ENCODE measurements at places on chromosomes 4 and X.
A peak's percentile ranks its signal among the peaks of the same experiment; 100 is the strongest.

DNA sequence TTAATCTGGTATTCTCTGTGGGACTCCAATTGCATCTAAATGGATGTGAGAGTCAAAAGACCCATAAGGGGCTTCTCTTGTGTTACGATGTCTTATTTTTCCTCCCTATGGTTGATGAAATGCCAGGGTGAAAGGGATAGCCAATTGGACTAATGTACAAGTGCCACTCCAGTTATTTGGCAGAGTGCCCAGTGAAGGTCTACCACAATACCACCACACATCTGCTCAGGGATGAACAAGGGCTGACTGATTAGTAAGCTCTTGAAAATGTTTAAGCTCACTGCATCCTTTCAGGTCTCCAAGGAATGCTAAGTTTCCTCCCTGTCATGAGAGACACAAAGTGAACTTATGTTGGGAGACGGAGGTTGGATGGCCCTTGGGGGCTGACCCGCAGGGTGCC, 57.8 kb downstream of the HEPH start:
- no peaks in the 10 kb centered on the region for H3K4me1 ChIP-seq
- no peaks in the 10 kb centered on the region for H3K27me3 ChIP-seq
- H3K27ac ChIP-seq = no peak overlapping the region
- no peak overlapping the region for H3K4me3 ChIP-seq
- no peak for DNase-seq

GRCh38 chr4:77564231-77564630, 41.4 kb upstream of the CXCL13 start:
- DNase-seq = peak; percentile 86
- no peak overlapping the region for H3K27ac ChIP-seq

DNA sequence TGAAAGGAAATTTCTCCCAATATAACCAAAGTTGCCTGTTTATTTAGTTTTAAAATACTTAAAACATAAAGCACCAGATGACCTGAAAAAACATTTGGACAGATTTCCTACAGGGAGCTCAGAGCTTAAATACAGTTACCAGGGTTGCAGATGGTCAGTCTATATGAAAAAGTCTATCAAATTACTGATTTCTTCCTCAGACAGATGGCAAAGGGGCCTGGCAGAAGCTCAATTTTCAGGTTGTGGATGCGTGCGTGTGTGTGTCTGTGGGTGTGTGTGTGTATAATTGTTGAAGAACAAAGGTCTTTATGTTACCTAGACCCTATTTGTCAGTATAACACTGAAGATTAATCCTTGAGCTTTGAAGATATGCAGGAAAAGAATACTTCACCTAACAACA, 169.4 kb downstream of the MAD2L1 start:
- H3K27ac ChIP-seq = no peak overlapping the region
- H3K4me3 ChIP-seq = no peak overlapping the region
- no peaks in the 10 kb centered on the region for H3K36me3 ChIP-seq

GRCh38 chr4:120731561-120731960, 191.0 kb downstream of the PRDM5 start:
- no peak for DNase-seq
- peak overlapping the region; percentile 72 for H3K27ac ChIP-seq
- H3K4me1 ChIP-seq = peaks cover 60% of the 10 kb centered on the region
- no peak overlapping the region for H3K4me3 ChIP-seq
- H3K27me3 ChIP-seq = no peaks in the 10 kb centered on the region

DNA sequence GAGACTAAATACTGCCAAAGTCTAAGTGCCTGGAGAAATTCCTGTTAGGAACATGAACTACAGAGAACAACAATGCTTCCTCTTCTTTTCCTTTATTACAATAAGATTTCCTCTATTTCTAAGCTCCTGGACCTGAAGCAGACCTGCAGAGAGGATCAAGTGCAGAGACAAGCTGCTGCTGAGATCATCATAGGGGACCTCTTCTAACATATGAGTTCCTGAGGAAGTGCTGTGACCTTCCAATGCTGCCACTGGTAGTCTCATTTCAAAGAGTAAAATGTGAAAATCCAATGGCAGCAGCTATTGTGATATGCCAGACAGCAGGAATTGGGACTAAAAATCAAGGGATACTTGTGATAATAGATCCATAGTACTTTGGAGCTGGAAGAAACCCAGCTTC, 28.0 kb downstream of the CCNG2 start:
- H3K4me1 ChIP-seq = no peaks in the 10 kb centered on the region
- H3K27ac ChIP-seq = no peak overlapping the region
- no peaks in the 10 kb centered on the region for H3K36me3 ChIP-seq
- no peak overlapping the region for H3K4me3 ChIP-seq

DNA sequence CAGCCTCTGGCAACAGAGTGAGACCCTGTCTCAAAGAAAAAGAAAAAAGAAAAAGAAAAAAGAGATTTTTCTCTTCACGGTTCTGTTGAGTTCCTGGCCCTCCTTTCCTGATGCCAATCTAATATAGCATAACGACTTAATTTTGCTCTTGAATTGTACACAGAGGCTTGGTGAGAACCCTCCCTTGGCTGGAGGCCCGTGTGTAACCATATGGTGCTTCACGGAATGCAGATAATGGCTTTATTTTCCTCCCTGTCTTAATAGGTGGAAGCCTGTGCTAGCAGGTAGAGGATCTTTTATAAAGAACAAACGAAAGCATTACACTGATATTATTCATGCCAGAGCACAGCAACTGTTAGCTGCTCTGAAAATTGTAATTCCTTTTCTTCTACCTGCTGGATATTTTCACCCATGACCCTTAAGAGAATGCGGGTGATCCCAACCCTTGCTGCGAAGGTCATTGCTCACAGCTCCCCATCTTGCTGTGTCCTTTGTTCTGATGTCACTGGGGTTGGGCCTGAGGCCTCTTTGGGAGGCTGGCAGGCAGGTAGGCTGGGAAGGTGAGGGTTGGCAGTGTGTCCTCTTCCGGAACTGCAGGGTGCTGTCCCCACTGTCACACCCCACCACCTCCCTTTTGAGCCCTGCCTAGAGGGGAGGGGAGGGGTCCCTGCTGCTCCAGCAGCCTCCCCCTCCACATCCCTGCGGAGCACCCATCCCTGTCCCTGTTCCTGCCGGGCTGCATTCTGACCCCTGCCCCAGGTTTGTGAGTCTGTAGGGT, 83.8 kb upstream of the STOX2 start:
- no peaks in the 10 kb centered on the region for H3K36me3 ChIP-seq
- no peaks in the 10 kb centered on the region for H3K4me1 ChIP-seq
- H3K27me3 ChIP-seq = no peaks in the 10 kb centered on the region
- no peak overlapping the region for H3K4me3 ChIP-seq
- no peak overlapping the region for H3K27ac ChIP-seq

DNA sequence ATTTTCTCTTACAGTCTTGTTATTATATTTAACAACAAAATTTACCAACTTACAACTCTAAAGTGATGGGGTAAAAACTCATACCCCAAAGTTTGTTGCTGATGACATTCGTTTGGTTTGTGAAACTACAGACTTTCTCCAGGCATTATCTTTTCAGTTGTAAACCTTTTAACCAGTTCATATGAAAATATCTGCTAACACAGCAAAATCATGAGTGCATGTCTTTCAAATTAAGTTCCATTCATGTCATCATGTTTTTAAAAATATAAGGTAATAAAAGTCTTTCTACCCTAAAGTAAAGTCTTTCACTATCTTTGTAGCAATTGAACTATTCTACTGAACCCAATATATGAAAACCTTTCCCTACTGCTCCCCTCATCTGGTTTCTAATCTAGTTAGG, 3.4 kb upstream of the GALNTL6 start:
- H3K27me3 ChIP-seq = peaks cover 46% of the 10 kb centered on the region
- no peak overlapping the region for H3K27ac ChIP-seq
- H3K4me3 ChIP-seq = no peak overlapping the region
- DNase-seq = no peak
- no peaks in the 10 kb centered on the region for H3K36me3 ChIP-seq

DNA sequence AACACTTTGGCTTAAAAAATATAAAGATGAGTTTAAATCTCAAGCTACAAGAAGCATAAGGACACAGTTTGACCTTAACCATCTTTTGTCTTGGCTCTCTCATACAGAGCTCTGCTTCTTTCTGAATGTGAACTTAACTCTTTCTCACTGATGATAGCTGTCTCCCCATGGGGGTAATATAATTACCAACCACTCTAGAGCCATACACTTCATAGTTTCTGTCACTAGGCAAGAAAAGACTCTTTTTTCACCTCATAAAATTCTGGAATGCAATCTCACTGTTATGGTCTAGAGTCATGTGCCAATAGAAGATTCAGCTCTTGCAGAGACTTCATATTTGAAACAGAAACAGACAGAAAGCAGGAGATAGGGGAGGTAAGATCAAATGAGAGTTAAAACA, 481.7 kb upstream of the AGA start:
- no peaks in the 10 kb centered on the region for H3K4me1 ChIP-seq
- DNase-seq = no peak
- no peaks in the 10 kb centered on the region for H3K27me3 ChIP-seq
- H3K4me3 ChIP-seq = no peak overlapping the region
- no peak overlapping the region for H3K27ac ChIP-seq
- H3K36me3 ChIP-seq = no peaks in the 10 kb centered on the region

- DNase-seq = peak; percentile 60
- no peak overlapping the region for H3K4me3 ChIP-seq
- H3K36me3 ChIP-seq = peaks cover 5% of the 10 kb centered on the region
- peaks cover 11% of the 10 kb centered on the region for H3K4me1 ChIP-seq
- peak overlapping the region; percentile 19 for H3K27ac ChIP-seq
- no peaks in the 10 kb centered on the region for H3K27me3 ChIP-seq
Measured at GRCh38 chr4:119025420-119025819, 110.2 kb upstream of the MYOZ2 start.

All from cardiac muscle cell (in vitro differentiated cells and primary cell).